ENCODE measurements at places on chromosomes 12 and 14.

DNA sequence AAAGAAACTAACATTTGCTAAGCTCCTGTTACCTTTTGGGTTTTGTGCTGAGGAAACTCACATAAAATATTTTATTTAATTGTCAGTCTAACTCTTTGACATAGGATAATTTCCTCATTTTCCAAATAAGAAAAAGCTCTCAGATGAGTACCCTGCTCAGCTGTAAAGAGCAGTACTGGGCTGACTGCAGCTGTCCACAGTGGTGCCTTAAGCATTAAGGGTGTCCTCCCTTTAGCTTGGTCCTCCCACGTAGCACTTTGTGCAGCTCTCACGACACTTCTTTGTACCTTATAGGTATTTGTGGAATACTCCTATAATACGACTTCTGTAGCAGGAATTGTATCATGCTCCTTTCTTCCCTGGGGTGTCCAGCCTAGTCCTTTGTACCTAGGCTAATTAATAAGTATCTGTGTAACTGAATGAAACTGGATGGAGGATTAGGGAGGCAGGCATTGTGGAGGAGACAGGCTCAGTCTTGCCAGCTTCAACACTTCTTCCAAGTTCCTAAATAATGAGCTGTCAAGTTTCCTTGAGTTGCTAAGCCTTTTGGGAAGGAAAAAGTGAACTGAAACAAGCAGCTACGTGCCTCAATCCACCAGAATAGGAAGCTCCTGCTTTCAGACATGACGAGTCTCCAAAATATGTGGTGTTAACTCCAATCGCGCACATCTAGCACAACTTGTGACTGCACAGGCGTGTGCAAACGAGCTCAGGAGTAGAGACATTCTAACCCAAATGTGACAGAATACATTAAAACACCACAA lies 123.0 kb downstream of the SLC38A4 start:
- DNase-seq, result peak; percentile 62

DNA sequence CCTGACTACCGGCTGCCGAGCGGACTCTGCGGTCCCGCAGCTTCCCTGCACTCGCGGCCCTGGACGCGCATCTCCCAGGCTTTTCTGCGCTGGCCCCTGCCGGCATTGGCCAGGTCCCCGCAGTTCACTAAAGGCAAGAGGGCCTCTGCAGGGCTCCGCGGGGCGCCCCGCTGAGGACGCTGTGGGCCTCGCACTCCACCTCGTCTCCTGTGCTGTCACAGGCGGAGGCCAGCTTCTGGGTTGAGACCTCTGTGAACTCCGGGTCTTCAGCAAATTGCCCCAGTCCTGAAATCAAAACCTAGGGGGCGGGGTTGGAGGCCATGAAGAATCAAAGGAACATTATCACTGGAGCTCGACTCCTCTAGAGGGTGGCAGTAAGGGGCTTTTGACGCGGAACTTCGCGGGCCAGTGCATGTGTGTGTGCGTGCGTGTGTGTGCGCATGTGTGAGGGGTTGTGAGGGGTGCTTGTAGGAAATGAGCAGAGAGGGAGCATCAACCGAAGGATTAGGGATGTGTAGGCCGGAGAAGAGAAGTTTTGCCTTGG lies 68.5 kb upstream of the CAPRIN2 start:
- no peak for DNase-seq

DNA sequence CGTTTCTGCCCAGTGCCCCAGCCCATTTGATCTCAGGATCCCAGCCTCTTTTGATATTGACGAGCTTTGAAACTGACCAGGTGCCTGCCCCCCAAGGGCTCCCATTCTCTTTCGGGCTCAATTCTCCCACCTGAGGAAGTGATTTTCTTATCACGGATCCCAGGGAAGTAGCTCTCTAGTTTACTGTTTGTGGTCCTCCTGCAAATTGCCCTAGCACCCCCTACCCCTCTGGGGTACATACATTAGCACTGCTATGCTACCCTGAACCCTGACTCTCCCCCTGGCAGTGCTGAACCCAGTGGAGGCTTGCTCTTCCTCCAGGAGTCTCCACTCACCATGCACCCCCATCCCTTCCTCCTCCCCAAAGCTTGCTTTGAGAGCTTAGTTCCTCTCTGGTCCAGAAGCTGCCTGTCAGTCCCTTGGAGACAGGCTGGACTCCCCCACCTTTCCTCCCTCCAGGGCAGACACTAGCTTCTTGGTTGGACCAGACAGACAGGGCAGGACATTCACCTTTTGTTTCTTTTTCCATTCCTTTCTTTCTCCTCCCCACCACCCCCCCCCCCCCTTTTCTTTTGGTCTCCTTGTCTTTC lies 4.4 kb upstream of the TBX3 start:
- no peak for DNase-seq

- peak; percentile 88 for DNase-seq
Measured at GRCh38 chr12:2179953-2180736, 127.4 kb downstream of the CACNA1C start.

DNA sequence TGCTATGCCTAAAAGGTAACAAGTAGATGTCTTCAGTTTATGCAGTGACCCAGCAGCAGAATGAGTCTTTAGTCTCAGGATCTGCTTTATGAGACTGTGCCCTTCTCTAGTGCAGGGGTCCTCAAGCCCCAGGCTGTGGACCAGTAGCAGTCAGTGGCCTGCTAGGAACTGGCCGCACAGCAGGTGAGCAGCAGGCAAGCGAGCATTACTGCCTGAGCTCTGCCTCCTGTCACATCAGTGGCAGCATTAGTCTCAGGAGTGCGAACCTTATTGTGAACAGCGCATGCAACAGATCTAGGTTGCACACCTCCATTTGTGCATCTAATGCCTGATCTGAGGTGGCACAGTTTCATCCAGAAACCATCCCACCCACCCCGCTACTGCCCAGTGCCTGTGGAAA lies 38.4 kb downstream of the LRP6 start:
- DNase-seq, result no peak

GRCh38 chr12:71208053-71208685 lies 50.4 kb upstream of the TSPAN8 start:
- no peak for DNase-seq

DNA sequence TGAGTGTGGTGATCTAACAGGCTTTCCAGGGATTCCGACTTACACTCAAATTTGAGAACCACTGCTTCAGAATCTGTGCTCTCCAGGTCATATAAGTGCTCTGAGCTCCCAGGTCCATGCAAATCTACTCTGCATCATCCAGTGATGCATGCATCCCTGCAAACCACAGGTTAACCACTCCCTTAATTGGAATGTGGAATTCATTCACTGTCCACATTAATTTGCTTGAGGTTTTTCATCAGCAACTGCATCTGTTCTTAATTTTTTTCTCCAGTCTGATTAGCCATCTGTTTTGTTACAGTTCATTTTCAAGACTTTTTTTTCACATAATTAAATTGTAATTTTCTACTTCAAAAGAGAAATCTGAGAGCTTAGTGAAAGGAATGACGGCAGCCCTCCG lies 43.4 kb upstream of the RIN3 start:
- no peak for DNase-seq

DNA sequence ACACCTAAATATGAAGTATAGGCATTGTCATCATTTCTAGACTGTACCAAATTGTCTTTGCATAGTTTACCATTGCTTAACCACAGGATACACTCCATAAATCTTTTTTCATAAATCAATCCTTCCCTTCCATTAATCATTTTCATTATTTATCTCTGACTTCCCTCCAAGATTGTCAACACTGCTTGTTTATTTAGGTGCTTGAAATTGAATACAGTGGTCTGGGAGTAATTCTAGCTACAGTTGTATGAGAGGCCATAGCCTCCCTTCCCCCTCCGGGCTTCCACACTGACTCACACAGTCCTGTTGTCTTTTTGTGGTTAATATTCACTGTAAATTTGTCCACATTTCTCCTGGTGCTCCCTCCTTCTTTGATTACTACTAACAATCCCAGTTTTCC lies 114.2 kb upstream of the ARID2 start:
- peak; percentile 28 for DNase-seq

GRCh38 chr14:35999294-35999693 lies 173.2 kb downstream of the BRMS1L start:
- no peak for DNase-seq

DNA sequence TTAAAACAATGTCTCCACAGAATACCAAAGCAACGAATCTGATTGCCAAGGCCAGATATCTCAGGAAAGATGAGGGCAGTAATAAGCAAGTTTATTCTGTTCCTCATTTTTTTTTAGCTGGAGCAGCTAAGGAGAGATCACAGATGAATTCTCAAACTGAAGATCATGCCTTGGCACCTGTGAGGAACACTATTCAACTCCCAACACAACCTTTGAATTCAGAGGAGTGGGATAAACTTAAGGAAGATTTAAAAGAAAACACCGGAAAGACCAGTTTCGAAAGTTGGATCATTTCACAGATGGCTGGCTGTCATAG lies 994 bp downstream of the PRORP start:
- DNase-seq, result no peak

GRCh38 chr12:28390761-28391385 lies 200.6 kb downstream of the CCDC91 start:
- DNase-seq, result peak; percentile 28

- no peak for DNase-seq
Measured at GRCh38 chr12:43112101-43112920, 439.7 kb downstream of the ADAMTS20 start.

DNA sequence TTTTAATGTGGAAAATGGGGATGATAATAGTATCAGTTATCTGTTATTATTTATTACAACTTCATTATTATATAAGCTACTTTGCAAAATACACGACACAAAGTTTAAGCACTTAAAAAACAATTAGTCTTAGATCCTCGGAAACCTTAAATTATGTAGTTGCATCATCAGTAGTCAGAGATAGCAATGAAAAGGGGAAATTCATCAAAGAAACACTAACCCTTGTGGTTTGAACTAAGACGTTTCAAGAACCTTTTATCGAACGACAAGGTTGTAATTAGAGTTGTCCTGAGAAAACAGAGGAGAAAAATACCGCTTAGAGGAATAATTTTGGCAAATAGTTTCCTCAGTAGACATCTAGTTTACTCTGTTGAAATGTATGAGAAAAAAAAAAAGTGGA lies 198.5 kb downstream of the PTPRO start:
- no peak for DNase-seq

- no peak for DNase-seq
Measured at GRCh38 chr12:114476159-114476558, 70.2 kb upstream of the TBX5 start.

- DNase-seq, result no peak
Measured at GRCh38 chr12:108811411-108812180, 45.8 kb downstream of the SSH1 start.

GRCh38 chr14:99176156-99176945 lies 95.6 kb downstream of the BCL11B start:
- DNase-seq, result no peak

GRCh38 chr14:75222208-75222701 lies 45.8 kb upstream of the TMED10 start:
- DNase-seq, result peak; percentile 90

- no peak for DNase-seq
Measured at GRCh38 chr12:110917961-110918360, 2.4 kb downstream of the MYL2 start.

DNA sequence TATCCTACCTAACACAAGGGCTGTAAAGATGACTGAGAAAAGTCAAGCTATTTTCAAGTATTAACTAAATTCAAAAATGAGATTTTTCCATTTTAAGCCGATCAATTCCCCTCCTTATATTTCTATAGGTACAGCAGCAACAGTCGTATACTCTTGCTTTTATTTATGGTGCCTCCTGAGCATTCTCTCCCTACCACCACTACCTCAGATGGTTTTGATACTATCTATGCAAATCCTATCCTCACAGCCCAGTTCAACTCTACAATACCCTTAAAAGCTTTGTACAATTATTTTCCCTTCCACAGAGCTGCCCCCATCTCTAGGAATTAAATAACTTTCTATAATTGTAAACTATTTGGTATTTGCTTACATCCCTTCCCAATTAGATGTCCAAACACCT lies 52.1 kb downstream of the GALC start:
- no peak for DNase-seq

DNA sequence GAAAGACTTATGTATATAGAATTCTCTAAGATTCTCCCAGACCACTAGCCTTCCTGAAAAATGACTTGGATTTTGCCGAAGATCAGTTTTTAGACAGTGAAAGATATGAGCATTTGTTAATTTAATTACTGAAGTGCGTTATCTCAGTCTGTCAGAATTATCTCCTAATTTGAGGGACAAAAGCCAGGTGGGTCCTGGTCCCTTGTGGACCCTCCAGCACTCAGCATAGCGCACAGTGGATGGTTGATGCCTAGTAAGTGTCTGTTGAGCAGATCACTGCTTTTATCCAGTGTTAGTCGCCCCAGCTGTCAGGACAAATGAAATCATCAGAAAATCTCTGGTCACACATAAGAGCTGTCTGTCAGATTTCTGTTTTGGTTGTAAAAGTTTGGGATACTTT lies 80.4 kb downstream of the EML1 start:
- DNase-seq, result no peak

DNA sequence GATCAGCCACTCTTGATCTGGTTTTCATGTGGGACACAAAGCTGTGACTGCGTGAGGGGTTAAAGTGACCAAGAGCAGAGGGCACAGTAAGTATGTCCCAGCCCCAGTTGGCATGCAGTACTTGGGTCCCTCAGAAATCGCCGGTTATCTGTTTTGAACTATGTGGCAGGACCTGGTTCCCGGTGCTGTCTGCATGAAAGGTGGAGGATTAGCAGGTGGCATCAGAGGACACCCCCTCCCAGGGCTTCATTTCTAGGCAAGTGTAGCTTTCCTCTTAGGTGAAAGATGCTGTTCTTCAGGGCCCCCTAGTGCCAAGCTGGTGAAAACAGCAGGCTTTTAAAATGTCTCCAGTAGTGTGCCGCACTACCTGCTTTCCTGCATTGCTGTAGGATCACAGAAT lies 57.1 kb downstream of the ATG14 start:
- DNase-seq, result no peak

DNA sequence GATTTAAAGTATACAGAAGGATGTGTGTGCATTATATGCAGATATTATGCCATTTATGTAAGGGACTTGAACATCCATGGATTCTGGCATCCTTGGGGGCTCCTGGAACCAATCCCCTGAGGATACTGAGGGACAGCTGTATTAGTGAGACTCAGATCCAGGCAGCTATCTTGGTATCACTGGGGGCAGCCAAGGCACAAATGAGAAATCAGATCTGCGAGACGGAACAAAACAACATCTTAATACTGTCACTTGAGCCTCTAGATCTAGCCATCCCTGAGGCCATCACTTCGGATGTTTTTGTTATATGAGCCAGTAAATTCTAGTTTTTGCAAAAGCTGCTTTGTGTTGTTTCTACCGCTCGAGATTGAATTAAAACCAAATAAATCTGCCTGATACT lies 175.1 kb upstream of the SFSWAP start:
- DNase-seq, result no peak

GRCh38 chr14:95876761-95877538 lies at the start of gene TUNAR:
Gene TUNAR, plus strand, starts transcription at chr14:95876832.
- no peak for DNase-seq

- peak; percentile 33 for DNase-seq
Measured at GRCh38 chr14:61973981-61974380, 211.8 kb downstream of the SNAPC1 start.
